Activated CD8-positive, alpha-beta memory T cell treated with anti-CD3 and anti-CD28 coated beads for 48 hours (primary cell): ENCODE measurements at places on chromosomes 7 and 10.

DNA sequence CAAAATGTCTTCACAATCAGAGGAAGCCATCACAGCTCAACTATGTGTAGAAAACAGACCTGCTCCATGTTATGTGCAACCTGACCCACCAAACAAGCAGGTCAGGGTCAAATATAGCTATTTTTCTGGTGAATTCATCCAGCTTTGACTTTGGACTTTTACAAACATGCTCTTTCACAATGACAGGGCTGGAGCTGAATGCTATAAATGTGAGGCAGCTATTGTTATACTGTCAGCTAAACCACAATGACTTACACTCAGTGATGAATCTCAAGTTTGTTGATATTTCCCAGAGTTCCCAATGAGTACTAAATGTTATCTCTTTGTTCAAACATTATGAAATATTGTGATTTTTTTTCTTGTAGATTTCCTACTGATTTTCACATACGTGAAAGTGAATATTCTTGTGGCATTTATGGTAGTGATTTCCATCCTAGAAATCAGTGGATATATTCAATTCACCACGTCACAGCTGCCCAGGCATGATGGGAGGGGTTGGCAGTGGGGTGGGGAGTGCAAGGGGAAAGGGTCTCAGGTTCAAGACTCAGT lies 2.5 kb upstream of the ITIH2 start:
- DNase-seq = no peak

- no peak for DNase-seq
These were observed 658.4 kb upstream of the MBL2 start for GRCh38 chr10:53430974-53431373.

- DNase-seq = no peak
These were observed 81.9 kb upstream of the PRKG1 start for GRCh38 chr10:50992356-50992901.

GRCh38 chr10:14200698-14201544 lies 129.8 kb downstream of the FRMD4A start:
- no peak for DNase-seq

DNA sequence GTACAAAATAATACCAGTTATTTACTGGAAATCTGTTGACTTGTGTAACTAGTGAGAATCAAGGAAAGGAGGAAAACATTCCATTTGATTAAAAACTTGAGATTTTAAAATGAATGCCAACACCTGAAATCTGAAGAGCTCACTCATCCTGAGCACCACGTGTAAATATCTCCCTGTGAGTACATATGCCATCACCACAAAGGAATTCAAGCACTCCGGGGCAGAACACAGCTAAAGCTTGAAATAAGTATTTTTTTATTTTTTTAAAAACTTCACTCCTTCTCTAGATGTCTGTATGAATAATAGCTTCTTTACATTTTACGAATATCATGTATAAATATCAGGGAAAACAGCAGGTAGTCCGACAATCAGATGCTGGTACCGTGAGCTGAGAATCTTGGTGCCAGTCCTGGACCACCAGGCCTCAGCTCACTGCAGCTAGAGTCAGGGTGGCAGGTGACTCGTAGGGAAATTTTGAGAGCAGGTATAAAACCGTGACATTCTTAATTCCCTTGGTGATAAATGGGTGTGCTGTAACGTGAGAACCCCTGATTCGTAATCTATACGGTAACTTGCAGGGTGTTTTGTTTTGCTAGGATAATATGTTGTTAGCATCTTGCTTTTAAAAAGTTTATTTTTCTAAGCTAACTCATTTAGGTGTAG lies 12.7 kb downstream of the LMTK2 start:
- no peak for DNase-seq

DNA sequence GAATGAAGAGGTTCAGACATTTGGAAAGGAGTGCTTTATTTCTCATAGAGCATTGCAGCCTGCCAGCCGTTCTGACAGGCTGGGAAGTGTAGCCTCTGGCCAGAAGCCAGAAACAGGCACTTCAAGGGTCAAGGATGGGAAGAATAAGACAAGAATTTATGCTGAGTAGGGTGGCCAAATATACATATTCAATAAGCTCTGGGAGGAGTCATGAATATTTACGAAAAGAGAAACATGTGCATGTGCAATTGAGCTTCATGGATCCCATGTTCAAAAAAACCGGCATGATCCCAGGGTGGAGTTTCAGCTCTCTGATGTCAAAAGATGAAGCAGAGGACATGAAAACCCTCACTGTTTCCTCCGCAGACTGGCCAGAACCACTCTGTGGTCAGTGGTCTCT lies 32.9 kb downstream of the TLX1 start:
- no peak for DNase-seq

DNA sequence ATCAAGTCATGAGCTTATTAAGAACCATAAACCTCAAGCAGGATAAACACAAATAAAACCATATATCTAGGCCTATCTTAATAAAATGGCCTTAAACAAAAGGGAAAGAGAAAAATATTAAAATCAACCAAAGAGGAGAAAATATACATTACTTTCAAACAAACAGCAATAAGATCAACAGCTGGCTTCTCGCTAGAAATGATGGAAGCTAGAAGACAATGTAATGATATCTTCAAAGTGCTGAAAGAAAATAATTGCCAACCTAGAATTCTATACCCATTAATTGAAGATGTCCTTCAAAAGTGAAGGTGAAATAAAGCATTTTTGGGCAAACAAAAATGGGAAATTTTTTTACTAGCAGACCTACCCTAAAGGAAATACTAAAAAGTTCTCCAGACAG lies 142.9 kb upstream of the PODXL start:
- DNase-seq = no peak

- no peak for DNase-seq
These were observed 37.0 kb upstream of the CNNM1 start for GRCh38 chr10:99292159-99292558.

DNA sequence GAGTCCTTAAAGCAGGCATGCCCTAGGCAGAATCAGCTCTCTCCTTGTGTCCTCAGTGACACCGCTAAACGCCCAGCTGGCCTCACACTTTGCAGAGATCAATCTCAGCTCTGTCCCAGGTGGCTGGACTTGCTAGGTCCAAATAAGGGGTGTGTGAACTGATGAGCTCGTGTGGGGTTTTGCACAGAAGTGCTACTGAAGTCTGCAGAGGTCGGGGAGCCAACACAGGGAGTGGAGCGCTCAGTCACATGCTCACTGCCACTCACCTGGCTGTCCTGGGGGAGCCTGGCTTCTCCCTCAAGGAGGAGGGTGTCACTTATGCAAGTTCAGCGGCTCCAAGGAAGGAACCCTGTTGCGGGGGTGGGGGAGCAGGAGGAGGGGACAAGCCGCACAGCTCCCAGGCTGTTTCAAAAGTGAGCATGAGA lies 2.0 kb downstream of the ELN start:
- no peak for DNase-seq

- no peak for DNase-seq
These were observed 194.1 kb upstream of the SP8 start for GRCh38 chr7:20980668-20981264.

- no peak for DNase-seq
These were observed 107.6 kb downstream of the DIP2C start for GRCh38 chr10:581776-582330.

GRCh38 chr7:127776776-127777386 lies 124.9 kb downstream of the SND1 start:
- DNase-seq = no peak

GRCh38 chr7:39587393-39587792 lies 21.2 kb downstream of the YAE1 start:
- no peak for DNase-seq

- DNase-seq = no peak
These were observed 3.9 kb upstream of the PURB start for GRCh38 chr7:44889086-44889781.

- DNase-seq = no peak
These were observed at the start of gene SLC39A12 for GRCh38 chr10:17951868-17952371. TSS of gene SLC39A12 (plus strand) at chr10:17951918. CDS start at chr10:17953277, 1,359 bp downstream.

DNA sequence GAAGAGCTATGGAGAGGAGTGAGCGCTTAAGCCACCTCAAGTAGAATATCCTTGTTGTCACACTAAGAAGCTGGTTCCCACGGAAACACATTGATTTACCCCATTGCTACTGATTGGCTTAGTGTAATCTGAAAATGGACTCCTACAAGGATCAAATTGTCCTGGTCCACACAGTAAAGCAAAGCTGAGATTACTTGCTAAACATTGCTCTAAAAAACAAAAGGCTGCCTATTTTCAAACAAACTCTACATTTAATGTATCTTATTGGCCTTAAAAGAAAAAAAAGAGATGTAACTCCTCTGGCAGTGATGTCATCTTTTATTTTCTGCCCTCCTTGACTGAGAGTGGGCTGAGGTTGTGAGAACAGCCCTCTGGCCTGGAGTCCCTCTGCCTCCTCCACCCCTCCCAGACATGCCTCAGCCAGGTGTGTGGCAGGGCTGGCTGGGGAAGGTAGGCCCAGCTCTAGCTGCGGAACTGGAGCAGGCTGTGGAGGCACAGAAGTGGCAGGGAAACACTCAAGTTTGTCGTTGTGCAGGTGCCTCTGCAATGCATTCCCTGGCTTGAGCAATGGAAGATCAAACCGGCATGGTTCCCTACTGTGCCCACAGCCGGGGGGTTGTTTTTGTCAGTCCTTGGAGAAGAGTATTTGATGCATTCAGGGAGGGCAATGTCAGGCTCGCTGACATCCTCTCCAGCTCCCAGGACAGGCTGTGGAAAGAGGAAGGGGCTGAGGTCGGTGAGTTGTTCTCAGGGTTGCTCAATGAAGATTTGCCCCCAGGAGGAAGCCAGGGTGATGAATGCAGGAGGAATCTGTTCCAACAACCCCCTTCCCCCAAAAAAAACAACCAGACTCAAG lies 9.1 kb downstream of the KLF6 start:
- DNase-seq = no peak

- DNase-seq = no peak
These were observed 43.2 kb downstream of the PNLIPRP3 start for GRCh38 chr10:116470768-116471415.

GRCh38 chr10:48684792-48685623 lies at the start of gene WDFY4:
TSS of gene WDFY4 (plus strand) at chr10:48684873. CDS start at chr10:48709733, 24,860 bp downstream.
- DNase-seq = no peak

DNA sequence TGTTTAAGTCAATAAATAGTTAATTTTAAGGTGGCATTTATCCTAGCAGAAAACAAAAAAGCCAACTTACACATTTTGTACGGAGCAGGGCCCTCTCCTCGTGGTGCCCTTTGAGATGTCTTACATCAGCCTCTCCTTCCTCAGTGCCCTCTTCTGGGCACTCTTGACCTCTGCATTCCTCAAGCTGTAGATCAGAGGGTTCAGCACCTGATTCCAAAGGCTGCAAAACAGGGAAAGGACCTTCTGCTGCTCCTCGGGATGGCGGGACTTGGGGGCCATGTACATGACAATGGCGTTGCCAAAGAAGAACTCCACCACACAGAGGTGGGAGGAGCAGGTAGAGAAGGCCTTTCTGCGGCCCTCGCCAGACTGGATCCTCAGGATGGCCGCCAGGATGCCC lies 4.6 kb upstream of the OR2A14 start:
- no peak for DNase-seq

DNA sequence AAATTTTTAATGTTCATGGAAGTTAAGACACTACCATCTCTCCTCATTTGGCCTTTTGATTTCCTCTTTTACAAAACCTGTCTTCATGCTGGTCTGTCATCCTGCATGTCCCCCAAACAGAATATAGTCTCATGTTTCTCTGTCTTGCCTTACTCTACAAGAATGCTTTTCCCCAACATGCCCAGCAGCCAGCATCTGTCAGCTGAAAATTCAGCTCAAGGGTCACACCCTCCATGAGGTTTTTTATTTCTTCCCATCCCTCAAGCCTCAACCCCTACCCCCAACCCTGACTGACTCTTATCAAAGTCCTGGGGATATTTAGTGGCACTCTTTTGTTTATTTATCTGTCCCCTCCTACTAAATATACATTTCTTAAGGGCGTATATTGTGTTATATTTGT lies 202.0 kb downstream of the ANK3 start:
- DNase-seq = no peak

DNA sequence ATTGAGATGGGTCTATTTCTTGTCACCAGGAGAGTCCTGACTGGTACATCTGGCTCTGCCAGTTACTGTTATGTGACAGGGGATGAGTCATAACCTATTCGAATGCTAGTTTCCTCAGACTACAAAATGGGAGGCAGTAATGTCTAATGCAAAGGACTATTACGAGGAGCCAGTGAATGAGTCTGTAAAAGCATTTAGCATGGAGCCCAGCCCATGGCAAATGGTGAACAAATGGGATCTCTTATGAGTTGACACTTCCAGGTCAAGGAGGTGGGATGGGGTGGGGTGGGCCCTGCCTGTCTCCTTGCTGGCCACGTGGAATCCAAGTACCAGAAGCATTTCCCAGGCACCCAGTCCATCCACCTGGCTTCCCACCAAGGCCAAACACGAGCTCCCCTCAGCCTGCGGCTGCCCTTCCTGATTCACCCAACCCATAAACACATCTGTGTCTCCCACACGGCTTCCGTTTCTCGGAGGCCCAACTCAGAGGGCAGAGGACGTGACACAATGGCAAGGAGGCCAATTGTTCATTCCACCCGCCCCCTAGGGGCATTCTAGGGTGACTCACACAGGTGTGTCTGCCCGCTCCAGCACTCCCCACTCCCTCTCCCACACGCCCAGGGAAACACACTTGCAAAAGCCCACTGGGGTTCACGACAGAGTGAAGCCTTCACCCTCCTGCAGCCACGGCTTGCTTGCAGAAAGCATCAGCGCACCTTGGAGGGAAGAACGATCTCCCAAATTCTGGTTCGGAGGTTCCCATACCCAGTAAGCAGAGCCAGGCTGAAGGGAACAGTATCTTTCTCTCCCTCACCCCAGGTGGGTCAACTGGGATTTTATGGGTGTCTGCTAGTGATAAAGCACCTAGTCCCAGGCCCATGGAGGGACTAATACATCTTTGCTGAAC lies 109.8 kb downstream of the SH3PXD2A start:
- DNase-seq = no peak

DNA sequence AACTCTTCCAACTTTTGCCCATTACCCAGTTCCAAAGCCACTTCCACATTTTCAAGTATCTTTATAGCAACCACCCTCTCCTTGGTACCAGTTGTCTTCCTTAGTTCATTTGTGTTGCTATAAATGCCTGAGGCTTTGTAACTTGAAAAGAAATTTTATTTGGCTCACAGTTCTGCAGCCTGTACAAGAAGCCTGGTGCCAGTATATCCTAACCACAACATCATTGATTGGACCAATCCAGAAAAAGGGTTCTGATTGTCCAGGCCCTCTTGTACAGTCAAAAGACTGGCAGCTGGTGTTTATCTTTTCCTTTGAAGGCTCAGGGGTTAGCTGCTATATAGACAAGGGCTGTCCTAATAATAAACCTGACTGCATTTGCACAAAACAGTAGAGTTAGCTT lies 21.1 kb upstream of the ABCC2 start:
- DNase-seq = no peak
